T47D (cell line): ENCODE measurements at places on chromosomes 4 and X.

GRCh38 chr4:23929248-23929647, 39.4 kb upstream of the PPARGC1A start:
- no peak for DNase-seq

DNA sequence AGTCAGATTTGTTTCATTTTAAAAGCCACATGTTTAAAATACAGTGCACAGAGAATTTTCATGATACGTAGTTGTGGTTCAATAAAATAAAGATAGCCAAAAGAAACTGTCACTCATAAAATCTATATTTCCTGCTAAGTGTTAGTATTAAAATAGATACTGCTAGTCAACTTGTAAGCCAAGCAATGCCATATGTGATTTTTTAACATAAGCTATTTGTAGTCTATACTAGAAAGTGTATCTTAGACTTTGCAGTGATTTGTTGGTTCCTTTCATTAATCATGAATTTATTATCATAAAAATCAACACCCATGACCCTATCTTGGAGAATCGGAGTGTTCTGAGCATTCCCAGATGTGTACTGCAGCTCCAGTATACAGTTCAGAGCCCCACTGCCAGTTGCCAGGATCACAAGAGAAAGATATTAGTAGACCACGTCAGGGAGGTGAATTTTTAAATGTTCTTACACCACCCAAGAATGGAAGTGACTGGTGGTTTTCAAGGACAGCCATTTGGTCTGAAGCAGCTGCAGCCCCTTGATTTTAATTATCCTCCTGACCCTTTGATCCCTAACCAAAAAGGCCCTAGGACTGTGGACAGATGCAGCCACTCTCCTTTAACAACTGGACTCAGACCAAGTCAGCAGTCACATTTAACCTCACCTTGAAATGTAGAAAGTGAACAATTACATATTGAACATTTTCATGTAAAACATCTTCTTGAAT, 163.1 kb downstream of the PALLD start:
- DNase-seq: no peak

- DNase-seq: no peak
These were observed 12.1 kb downstream of the TBL1X start for GRCh38 chrX:9476810-9477575.

DNA sequence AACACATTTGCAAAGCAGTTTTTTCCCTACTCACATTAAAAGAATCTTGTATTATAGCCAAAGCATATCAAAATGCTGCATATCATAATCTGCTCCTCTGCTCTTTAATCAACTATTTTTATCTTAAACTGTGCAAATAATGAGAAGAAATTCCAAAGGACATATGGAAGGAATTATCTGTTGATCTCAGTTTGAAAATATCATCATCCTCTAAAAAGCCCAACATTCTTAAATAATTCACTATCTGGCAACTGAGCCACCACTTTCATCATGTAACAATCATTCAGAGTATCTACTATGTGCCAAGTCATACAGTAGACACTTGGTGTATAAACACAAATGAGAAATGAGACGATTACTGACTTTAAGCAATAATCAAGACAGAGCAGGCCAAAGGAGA, 63.0 kb downstream of the PRSS12 start:
- no peak for DNase-seq

GRCh38 chrX:17299206-17299605, 75.8 kb upstream of the NHS start:
- DNase-seq: no peak

DNA sequence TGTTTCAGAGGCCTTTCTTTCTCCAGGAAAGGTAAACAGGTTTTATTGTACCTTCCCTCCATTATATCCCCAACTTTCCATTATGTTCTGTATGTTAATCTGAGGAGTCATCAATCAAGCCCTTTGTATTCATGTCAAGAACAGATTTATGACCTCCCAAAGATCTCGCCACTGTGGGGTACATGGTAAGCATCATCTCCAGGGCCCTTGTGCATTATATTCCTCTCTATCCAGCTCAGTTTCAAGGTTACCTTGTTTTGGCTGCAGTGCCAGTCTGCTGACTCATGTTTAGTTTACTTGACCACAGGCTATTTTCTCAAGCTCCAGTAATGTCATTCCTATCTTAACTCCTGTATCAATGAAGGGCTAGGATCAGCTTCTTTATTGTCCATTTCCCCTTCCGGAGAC, 125.1 kb upstream of the FRMPD4 start:
- no peak for DNase-seq

GRCh38 chr4:173917255-173917960, 366.1 kb downstream of the FBXO8 start:
- DNase-seq: no peak

DNA sequence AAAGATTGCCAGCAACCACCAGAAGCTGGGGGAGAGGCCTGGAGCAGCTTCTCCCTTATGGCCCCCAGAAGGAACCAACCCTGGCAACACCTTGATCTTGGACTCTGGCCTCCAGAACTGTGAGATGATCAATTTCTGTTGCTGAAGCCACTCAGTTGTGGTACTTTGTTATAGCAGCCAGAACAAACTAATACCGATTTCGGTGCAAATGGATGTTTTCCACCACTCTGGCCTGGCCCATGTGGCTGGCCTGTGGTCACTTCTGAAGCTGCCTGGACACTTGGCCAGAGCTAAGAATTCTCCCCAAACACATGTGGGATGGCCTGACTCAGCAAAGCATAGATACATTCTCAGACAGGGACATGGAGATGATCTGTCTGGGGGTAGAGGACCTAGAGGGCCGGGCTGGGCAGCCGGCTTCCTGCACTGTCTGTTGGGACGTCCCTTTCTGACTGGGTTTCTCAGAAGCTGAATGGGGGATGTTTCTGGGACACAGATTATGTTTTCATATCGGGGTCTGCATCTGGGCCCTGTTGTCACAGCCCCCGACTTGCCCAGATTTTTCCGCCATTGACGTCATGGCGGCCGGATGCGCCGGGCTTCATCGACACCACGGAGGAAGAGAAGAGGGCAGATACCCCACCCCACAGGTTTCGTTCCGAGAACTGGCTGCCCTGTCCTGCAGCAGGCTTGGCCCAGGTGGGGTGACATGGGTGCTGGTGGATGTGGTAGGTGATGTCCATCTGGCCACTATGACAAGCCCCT, 4.1 kb downstream of the FOXP3 start:
- DNase-seq: no peak

DNA sequence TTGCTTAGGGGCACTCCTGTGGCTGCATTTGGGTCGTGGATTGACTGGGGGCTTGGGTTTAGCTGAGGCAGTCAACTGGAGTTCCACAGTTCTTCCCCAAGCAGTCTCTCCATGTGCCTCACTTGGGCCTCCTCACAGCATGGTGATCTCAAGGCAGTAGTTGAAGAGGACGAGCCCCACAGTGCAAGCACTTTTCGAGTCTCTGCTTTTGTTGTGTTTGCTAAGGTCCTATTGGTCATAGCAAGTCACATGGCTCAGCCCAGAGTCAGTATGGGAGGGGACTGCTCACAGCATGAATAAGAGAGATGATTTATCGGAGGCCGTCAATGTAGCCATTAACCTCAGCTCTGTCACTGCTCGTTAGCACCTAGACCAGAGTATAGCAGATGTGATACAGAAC, 29.7 kb downstream of the BMX start:
- DNase-seq: no peak

GRCh38 chr4:83922402-83922801, 386.5 kb downstream of the GPAT3 start:
- DNase-seq: no peak

GRCh38 chr4:1843852-1844251, 12.1 kb downstream of the LETM1 start:
- no peak for DNase-seq

DNA sequence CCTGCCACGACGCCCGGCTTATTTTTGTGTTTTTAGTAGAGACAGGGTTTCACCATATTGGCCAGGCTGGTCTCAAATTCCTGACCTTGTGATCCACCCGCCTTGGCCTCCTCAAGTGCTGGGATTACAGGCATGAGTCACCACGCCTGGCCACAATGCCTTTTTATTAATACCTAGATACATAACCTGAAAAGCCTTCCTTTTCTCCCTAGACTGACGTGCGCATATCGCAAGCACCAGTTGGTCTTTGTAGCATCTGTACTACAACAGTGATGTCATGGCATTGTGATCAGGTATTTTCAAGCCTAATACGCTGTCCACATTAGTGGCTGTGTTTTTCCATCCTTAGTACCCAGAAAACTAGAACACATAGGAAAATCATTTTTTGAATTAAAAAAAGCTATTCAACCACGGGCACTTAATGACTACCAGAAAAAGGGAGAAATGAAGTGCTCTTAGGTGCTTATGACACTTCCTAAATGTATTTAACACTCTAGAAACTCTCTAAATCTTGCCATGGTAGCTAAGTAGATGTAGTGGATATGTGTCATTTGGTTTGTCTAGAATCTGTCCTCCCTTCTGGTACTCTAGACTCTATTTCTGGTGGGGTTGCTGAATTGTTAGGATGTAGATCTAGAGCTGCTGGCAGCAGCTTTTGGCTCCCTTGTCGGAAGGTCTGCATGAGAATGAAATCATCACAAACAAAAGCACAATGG, 707.8 kb downstream of the STIM2 start:
- no peak for DNase-seq

DNA sequence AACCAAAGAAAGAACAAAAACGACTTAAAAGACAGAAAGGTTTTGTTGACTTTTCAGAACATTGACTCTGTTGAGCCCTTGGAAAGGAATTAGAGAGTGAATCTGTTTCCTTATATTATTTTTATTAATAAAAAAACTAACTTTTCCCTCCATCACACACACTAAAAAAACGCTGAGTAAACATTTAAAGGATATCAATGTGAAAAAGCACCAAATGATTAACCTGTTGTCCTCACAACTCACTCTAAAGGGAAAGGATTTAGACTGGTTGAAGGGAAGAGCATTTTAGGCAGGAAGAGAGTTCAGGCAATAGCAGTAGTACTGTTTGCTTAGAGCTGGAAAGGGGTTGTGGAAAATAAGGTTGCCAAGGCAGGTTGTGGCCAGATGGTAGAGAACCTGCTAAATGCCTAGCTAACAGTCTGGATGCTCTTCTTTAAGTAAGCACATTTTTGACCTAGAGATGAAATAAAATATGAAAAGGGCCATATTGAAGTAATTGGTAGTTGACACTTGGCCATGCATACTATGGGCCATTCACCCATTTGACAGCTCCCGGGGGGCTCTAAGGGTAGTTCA, 98.0 kb upstream of the NDP start:
- no peak for DNase-seq

GRCh38 chr4:141246243-141246642, 25.5 kb downstream of the ZNF330 start:
- DNase-seq: no peak

- no peak for DNase-seq
These were observed 921.8 kb upstream of the FTHL17 start for GRCh38 chrX:31993637-31994036.

- peak; percentile 80 for DNase-seq
These were observed 130.0 kb downstream of the SOWAHB start for GRCh38 chr4:76767983-76768382.

GRCh38 chr4:4554234-4554633, 12.4 kb upstream of the STX18 start:
- DNase-seq: no peak

DNA sequence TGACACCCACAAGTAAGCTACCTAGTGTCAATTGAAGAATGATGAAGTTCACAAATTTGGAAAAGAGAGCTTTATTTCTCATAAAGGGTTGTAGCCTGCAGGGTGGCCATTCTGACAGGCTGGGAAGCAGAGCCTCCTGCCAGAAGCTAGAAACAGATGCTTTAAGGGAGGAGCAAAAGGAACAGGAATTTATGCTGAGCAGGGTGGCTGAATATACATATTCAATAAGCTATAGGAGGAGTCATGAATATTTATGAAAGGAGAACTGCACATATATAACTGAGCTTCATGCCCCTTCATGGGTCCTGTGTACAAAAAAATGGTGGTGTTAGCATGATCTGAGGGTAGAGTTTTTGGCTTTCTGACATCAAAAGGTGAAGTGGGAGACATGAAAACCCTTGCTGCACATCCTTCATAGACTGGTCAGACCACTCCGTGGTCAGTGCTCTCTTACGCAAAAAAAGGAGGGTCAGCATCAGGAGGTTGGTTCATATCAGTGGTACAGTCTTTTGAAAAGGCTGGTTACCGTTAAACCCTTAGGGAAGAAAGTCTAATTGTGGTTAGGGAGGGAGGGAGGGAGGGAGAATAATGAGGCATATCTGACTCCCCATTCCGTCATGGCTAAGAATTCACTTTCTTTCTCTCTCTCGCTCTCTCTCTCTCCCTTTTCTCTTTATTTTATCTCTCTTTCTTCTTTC, 121.4 kb downstream of the LUZP4 start:
- DNase-seq: no peak

DNA sequence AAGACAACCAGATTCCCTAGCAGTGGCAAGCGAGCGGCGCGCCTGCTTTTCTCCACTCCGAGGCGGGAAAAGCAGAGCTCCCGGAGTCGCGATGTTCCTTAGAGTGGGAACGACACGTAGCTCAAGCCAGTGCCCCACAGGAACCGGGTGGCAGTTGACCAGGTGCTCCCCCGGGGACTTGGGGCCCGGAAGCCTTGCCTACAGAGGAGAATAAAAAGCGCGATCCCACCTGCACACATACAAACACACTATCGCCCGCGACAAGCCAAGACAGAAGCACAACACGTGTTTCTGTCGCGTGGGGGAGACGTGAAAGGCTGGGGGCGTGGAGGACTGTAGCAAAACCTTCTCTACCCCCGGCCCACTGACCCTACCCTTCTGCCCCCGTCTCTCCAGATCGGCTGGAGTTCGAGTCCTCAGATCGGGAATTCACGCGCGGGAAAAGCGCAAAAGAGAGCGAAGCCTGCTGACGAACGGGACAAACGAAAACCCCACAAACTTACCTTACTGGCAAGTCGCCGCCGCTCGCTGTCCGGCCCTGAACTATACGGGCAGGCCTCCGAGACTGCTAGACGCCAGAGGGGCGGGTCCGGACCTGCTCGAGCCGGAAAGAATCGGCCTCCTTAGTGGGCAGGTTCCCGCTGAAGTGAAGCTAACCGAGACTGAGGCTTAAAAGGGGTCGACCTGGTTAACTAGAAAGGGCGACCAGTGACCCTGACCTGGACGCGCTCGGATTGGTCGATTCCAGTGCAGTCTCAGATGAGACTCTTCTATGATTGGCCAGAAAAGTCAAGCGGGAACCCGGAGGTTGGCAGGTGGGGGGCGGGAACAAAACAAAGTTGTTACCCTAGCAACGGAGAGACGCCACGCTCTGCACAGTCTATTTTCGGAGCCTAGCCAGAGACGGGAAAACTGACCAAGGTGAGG, at the start of the genes DNAAF6 and NUP62CL:
TSS of gene DNAAF6 (plus strand) at position 842 of the 927 bp plus-strand sequence. CDS start 6,265 bp downstream, outside the sequence.
TSS of gene NUP62CL (minus strand) at position 664 of the 927 bp plus-strand sequence. CDS start 31,287 bp downstream, outside the sequence.
- DNase-seq: no peak

- DNase-seq: peak; percentile 72
These were observed 13.3 kb downstream of the OFD1 start for GRCh38 chrX:13747836-13748235.

- DNase-seq: no peak
These were observed 1535.3 kb upstream of the PCDH10 start for GRCh38 chr4:131613824-131614216.
